ENCODE measurements at places on chromosomes 5 and 9.

- DNase-seq = no peak
These were observed 108.1 kb downstream of the SEMA5A start for GRCh38 chr5:9437741-9438240.

- no peak for DNase-seq
These were observed 165.1 kb downstream of the CAAP1 start for GRCh38 chr9:26727471-26727870.

DNA sequence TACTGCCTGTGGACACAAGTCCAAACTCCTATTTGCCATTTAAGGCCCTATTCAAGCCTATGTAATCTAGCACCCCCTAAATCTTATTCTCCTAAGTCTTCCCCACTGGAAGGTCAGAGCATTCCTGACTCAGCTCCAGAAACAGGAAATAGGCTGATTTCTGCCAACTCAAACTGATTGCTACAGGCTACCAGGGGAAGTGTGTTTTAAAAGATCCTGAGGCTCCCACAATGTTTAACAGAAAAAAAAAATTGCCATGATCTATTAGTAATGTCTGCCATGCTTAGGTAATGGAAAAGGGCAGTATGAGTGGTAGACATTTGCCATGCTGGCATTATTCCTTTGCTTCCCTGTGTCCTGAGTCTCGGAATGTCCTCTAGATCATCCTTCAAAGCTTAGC lies 65.8 kb upstream of the BRINP1 start:
- DNase-seq = no peak

DNA sequence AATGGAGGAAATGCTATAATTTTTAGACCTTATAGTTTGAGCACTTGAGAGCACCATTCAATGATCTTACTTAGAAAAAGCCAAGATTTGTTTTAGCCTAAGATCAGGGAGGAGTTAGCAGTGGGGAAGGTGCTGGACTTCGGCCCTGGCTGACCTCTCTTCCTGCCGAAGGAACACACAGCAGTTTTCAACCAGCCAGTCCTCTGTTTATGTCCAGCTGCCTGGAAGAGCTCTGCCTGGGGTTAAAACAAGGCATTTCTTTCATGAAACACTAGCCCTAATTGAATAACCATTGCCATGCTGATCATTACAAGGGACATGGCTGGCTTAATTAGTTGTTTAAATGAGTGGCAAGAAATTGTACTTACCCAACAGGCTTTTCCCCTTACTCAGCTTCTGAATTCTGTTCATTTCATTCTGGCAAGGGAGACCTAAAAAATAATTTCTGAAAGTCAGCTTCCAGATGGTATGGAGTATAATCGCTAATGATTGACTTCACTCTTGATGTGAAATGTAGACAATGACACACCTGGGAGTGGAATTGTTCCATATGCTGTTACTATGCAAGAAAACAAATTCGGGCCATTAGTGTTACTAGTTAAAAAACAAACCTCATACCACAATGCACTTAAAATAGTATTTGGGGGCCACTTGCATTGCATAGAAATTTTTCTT lies 514.2 kb downstream of the SPOCK1 start:
- no peak for DNase-seq

DNA sequence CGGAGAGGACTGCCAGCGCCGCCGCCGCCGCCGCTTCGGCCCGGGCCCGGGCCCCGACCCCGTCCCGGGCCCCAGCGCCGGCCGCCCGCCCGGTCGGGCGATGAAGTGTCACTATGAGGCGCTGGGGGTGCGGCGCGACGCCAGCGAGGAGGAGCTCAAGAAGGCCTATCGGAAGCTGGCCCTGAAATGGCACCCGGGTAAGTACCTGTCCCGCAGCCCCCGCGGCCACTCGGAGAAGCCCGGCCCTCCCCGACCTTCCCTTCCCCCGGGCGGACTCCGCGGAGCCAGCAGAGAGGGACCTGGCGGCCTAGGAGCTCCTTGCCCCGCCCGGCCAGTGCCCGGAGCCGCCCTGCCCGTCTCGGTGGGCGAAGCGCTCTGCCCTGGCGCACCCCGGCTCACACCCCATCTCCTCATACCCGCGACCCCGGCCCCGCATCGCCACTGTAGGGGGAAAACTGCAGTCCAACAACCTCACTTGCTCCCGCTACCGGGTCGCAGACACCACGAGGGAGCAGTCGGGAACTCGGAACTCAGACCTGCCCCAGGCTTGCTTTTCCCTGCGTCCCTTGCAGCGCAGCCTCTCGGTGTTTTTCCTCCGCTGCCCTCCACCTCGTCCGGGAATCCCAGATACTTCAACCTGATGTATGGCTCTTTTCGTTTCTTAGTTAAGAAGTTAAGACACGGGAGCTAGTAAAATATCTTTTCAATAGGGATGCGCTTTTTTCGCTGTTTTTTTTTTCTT lies 532 bp downstream of the DNAJC21 start:
- DNase-seq = peak; percentile 86

- no peak for DNase-seq
These were observed 158.6 kb downstream of the BAAT start for GRCh38 chr9:101226161-101226560.

DNA sequence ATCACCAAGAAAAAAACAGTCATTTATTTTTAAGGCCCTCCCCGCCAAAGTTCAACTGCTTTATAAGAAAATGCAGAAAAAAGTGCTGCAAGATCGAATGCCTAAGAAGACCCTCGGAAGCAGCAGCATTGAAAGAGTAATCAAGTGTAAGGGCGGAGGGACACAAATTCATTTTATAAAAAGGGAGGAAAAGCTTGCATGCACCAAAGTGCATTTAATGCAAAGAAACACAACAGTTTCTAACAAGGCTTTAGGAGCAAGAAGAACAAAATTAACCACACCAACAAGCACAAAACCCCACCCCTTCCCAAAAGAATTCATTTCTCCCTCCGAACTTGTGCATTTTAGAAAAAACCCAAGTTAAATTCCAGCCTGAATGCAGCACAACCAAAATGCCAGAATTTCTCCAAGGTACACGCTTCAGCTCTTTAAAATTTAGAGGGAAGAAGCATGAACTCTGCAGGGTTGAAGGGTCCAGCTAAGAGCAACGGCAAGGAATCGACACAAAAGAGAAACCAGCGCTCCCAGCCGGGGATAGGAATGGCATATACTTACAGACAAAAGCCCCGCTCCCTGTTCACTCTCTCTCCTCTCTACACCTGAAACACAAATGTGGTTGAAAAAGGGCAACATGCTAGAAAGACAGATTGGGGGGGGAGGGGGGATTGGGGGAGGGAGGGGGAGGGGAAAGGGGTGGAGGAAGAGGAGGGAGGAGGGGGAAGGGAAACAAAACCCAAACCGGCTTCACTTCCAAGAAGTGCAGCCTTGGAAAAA lies at the start of gene NREP:
Gene NREP, minus strand, starts transcription at position 614 of the 774 bp plus-strand sequence. CDS start 1,422 bp downstream, outside the sequence.
- no peak for DNase-seq

DNA sequence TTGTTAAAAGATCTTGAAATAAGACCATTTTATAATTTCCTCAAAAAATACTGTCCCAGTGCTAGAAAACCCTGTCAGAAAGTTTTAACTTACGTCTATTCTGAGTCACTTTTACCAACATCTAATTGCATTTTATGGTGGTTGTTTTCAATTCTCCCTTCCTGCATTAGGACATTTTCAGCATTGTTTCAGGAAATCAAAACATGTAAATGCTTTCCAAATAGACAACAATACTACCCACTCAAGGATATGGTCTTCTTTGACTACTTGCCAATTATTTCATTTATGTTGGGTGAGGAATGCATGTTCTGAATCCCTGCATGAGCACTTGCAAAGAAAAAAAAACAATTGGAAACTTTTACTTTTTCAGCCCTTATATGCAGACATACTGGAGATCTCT lies 284.6 kb upstream of the PDE4D start:
- DNase-seq = no peak

- no peak for DNase-seq
These were observed 72.5 kb downstream of the TRIM36 start for GRCh38 chr5:115097236-115097635.

GRCh38 chr5:150111122-150111521 lies 24.8 kb upstream of the CSF1R start:
- no peak for DNase-seq

GRCh38 chr5:57802131-57802530 lies 319.5 kb upstream of the ACTBL2 start:
- no peak for DNase-seq

DNA sequence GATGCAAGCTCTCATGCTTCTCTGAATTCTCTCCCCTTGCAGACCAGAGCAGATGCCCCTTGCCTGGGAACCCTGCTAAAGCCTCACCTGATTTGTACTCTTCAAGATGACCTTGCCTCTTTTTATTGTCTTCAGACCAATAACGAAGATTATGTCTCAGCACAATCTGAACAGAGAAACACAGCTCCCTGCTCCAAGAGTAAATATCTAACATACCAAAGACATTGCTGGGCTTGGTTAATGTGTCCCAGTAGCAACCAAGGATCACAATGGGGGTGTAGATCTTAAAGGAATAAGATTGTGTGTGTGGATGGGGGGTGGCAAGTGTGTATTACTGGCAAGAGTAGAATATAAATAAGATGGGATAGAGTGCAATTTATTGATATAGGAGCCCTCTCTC lies 67.6 kb upstream of the LHFPL2 start:
- DNase-seq = no peak

DNA sequence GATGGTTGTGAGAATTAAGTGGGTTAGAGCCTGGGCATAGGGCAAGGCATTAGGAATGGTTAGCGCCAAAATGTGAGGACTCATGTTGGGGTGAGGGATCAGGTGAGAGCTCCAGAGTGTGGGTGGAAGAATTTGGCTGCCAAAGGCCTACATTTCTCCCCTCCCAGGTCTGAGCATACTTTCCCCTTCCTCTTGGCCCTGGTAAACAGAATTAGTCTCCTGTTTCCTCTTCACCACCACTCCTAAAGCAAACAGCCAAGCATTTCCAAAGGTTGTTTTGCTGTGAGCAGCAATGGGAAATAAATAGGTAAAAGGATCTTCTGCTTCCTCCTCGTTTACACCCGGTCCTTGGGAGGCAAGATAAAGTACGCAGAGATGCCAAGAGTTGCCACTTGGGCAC lies 132.5 kb downstream of the ZSWIM6 start:
- no peak for DNase-seq

GRCh38 chr5:10689391-10690081 lies 71.5 kb downstream of the DAP start:
- DNase-seq = no peak

- peak; percentile 85 for DNase-seq
These were observed 4.5 kb downstream of the DUSP1 start for GRCh38 chr5:172766287-172767108.

GRCh38 chr9:33159777-33160127 lies 7.4 kb downstream of the B4GALT1 start:
- peak; percentile 72 for DNase-seq

DNA sequence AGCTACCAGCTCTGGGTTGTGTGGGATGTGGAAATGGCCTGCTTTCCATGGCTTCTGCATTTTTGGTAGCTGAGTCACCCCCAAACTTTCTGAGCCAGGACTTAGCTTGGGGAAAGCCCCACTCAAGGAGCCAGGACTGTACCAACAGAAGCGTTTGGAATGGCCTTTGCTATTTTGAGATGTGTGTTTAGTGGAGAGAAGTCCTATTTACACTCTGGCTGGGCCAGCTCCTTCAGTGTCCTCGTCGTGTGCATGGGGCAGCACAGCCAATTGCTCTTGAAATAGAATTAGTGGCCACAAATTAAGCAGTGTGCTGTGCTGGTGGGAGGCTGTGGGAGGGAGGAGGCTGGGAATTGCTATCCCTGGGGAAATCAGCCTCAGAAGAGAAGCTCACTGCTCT lies 51.6 kb downstream of the ENTREP1 start:
- no peak for DNase-seq

GRCh38 chr9:68694125-68694524 lies 10.9 kb upstream of the PIP5K1B start:
- DNase-seq = no peak

DNA sequence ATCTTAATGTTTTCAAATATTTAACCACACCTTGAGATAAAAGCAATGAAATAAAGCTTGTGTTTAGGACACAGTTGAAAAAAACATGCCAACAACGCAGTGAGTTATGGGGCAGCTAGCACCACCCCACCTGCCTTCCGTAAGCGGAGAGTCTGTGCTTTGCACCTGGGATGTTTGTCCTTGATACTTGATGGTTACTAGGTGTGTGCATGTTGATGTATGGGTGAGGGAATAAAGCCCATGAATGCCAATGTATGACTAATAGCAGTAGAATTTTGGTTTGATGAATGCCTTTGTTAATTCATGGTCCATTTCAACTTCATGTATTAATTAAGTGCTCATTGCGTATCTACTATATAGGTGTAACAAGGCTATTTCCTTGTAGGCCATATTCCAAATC lies 74.0 kb downstream of the PCSK5 start:
- DNase-seq = no peak

- no peak for DNase-seq
These were observed 188.5 kb upstream of the NREP start for GRCh38 chr5:111945535-111945934.

DNA sequence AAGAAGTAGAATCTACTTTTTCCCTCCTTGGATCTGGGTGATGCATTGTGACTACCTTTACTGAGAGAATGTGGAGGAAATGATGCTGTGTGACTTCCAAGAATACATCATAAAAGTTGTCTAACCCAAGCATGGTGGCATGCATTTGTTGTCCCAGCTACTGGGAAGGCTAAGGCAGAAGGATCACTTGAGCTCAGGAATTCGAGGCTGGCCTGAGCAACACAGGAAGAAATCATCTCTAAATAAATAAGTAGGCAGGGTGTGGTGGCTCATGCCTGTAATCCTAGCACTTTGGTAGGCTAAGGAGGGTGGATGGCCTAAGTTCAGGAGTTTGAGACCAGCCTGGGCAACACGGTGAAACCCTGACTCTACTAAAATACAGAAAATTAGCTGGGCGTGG lies 143.2 kb upstream of the VLDLR start:
- no peak for DNase-seq

DNA sequence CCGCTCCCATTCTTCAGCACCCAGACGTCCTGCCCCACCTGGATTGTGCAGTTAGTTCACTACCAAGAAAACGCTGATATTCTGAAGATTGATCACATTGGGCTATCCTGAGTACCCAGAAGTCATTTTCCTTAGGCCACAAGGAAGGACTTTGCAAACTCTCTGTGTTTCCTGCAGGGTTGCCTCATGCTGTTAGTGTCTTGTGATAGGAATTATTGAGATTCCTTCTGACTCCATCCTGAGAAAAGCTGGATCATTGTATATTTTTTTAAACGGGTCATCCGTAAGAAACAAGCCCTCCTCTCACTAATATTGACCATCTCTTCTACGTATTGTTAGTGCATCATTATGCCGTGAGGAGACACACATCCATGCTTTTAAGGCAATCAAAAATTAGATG lies 96.0 kb upstream of the DAPK1 start:
- DNase-seq = no peak

DNA sequence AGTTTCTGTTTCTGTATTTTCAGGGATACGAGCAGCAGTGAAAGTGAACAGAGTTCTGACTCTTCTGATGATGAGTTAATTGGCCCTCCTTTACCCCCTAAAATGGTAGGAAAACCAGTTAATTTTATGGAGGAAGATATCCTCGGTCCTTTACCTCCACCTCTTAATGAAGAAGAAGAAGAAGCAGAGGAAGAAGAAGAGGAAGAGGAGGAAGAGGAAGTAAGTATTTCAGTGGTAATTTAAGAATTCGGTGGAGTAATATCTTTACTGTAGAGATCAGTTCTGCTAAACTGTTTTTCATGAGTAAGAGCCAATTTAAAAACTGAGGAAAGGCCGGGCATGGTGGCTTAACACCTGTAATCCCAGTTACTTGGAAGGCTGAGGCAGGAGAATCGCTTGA lies 17.2 kb downstream of the WDR70 start:
- DNase-seq = no peak

GRCh38 chr9:77952635-77953328 lies 78.8 kb downstream of the GNAQ start:
- DNase-seq = no peak

- no peak for DNase-seq
These were observed 48.8 kb downstream of the LNPEP start for GRCh38 chr5:96984506-96985192.

- no peak for DNase-seq
These were observed 19.6 kb downstream of the PTPA start for GRCh38 chr9:129130791-129131190.
